Glutamatergic neuron (in vitro differentiated cells): ENCODE measurements at places on chromosomes 1 and 21.

GRCh38 chr1:170634824-170635410, 29.0 kb upstream of the PRRX1 start:
- DNase-seq = no peak

DNA sequence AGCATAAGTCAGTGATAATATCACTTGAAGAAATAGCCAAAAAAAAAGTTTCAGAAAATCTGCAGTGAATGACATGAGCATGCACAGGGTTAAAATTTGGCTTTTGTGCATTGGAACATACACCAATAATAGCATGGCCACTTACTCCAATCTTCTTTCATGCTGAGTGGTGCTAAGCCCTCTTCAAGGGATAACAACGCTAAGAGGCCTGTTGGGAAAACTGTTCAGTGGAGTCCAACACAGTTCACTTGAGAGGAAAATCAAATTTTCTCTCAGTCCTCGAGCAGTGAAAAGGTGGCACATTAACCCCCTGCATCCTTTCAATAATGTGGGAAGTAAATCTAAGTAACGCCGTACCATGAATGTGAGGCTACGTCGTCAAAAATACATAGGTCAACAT, 264.7 kb downstream of the SPATA17 start:
- DNase-seq = no peak

- no peak for DNase-seq
Measured at GRCh38 chr1:108699375-108700332, 7.5 kb downstream of the PRPF38B start.

GRCh38 chr1:188611432-188611831, 1782.7 kb downstream of the PLA2G4A start:
- DNase-seq = no peak

- DNase-seq = no peak
Measured at GRCh38 chr21:42820616-42821465, 58.5 kb downstream of the WDR4 start.
